ENCODE measurements at places on chromosomes 1 and 21. TPM values are rescaled to one million over a fixed set of nuclear protein-coding genes. Genes with fewer than 3 reads are reported as not detected.

- no peaks in the 10 kb centered on the region for H3K36me3 ChIP-seq
- no peak overlapping the region for H3K27ac ChIP-seq
- DNase-seq = no peak
- no peak overlapping the region for H3K4me3 ChIP-seq
- H3K27me3 ChIP-seq = no peaks in the 10 kb centered on the region
- no peaks in the 10 kb centered on the region for H3K4me1 ChIP-seq
Observed at GRCh38 chr1:82299056-82299455, 498.3 kb downstream of the ADGRL2 start.

LRRC47 gene
- 51.7 TPM for polyA plus RNA-seq

GRCh38 chr1:28456078-28456477 lies 49.8 kb upstream of the RCC1 start:
- H3K4me3 ChIP-seq = no peak overlapping the region
- peaks cover 12% of the 10 kb centered on the region for H3K36me3 ChIP-seq
- no peak for DNase-seq
- H3K4me1 ChIP-seq = peaks cover 23% of the 10 kb centered on the region

DNA sequence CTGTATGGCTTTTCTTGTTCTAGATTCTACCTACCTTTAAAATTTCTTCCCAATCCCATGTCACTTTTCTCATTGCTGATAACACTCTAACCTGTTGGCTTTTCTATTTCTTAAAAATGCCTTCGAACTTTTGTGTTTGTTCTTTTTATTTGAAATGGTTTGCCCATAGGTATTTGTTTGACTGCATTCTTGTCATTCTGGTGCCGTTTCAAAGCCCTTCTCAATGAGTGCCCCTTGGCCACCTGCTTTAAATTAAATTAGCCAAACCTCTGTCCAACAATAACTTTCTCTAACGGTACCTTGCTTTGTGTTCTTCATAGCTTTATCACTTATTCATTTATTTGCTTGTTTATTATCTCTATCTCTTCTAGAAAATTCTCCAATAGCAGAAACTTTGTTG lies 38.9 kb downstream of the KCTD3 start:
- no peaks in the 10 kb centered on the region for H3K27me3 ChIP-seq
- no peaks in the 10 kb centered on the region for H3K4me1 ChIP-seq
- no peak for DNase-seq
- no peak overlapping the region for H3K4me3 ChIP-seq

GRCh38 chr1:224292419-224292818 lies 37.6 kb downstream of the NVL start:
- no peaks in the 10 kb centered on the region for H3K4me1 ChIP-seq
- H3K4me3 ChIP-seq = no peak overlapping the region
- H3K27ac ChIP-seq = no peak overlapping the region
- H3K36me3 ChIP-seq = peaks cover 7% of the 10 kb centered on the region
- no peak for DNase-seq

DNA sequence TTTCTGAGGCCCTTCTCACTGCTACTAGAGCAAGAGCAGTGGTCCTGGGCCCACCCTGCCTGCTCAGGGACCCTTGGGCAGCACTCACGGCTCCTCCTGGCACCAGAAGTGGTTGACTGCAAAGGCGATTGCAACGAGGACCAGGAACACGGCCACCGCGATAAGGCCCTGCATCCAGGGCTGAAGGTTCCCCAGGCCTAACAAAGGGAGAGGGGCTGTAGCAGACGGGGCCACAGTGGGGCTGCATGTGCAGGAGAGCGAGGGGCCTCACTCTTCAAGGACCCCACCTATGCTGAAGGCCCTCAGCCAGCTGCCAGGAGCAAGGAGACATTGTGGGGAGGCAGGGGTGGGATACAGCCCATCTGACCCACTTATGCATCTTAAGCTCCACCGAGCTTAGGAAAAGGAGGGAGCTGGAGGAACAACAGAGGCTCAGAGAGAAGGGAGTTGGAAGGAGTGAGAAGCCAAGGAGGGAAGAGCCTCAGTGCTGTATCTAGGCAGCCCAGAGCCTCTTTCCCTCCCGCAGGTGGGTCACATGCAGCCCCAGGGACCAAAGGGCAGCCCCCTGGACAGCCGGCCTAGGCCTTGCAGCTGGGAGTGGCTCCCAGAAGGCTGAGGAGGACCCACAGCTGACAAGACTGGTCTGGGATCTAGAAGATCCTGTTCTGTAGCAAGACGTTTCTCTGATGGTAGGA lies 2.5 kb downstream of the PDZK1IP1 start:
- no peaks in the 10 kb centered on the region for H3K36me3 ChIP-seq
- no peaks in the 10 kb centered on the region for H3K4me1 ChIP-seq
- H3K4me3 ChIP-seq = no peak overlapping the region
- no peak for DNase-seq
- H3K27ac ChIP-seq = no peak overlapping the region

DNA sequence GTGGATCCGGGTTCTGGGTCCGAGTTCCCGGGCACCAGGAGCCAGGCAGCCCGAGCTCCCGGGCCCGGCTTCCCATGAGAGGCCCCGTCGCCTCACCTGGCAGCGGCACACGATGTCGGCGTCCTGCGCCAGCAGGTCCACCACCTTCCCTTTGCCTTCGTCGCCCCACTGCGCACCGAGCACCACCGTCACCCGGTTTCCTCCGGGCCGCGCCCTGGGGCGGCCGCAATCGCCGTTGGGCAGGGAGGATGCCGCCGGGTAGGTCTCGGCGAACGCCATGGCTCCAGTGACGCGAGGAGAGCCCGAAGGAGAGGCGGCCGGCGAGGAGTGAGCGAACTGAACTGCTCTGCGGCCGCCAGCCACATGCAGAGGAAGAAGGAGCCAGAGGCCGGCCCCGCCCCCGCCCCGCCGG lies at the start of gene ADSS2:
Gene ADSS2 (minus strand): TSS at position 371 of the 412 bp plus-strand sequence. CDS start 92 bp downstream, at position 279.
- H3K4me1 ChIP-seq = peaks cover 49% of the 10 kb centered on the region
- peak within 1 kb of the TSS; percentile 97 for H3K27ac ChIP-seq
- H3K27me3 ChIP-seq = no peaks in the 10 kb centered on the region
- peak within 1 kb of the TSS; percentile 94 for H3K4me3 ChIP-seq
- H3K36me3 ChIP-seq = no peaks in the 10 kb centered on the region

DNA sequence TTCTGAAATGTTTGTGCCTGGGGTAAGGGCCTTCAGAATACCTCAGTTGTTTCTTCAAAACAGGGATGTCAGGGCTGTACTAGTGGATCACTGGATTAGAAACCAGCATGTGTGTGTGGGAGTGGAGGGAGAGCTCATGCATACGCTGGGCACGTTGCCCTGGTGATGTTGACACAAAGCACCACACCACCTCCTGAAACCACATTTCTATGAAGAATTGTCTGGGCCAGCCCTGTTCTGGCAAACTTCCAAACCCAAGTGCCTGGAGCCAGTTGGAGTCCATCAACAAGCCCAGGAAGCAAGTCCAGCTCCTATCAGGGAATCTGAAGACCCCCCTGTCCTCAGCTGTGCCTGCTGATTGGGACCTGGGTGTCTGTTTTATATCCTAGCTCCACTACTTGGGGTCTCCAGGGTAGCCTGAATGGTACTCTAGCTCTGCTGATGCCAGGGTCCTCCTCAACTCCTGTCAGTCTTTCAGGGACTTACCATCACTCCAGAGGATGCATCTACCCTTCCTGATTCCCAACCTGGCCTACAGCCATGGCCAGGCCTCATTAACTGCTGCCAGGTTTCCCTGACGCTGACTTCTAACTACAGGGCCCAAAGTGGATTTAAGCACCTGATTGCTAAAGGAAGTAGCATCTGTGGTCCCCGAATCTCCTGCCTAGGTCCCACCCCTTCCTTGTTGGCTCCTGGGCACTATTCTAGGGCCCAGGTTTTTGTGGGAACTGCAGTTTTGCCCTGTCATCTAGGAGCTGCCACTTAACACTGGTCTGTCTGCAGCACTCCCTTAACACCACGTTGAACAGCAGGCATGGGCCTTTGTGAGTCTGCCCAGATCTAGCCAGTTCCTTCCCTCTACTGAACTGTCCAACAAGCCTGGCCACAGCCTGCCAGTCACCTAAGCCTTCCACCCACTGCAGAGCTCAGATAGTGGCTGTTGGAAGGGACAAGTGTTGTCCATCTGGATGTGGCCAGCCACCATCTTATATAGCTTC lies 45.5 kb downstream of the LPAR3 start:
- no peaks in the 10 kb centered on the region for H3K27me3 ChIP-seq
- H3K27ac ChIP-seq = no peak overlapping the region
- peak; percentile 89 for DNase-seq
- H3K4me1 ChIP-seq = peaks cover 11% of the 10 kb centered on the region
- H3K4me3 ChIP-seq = no peak overlapping the region

DNA sequence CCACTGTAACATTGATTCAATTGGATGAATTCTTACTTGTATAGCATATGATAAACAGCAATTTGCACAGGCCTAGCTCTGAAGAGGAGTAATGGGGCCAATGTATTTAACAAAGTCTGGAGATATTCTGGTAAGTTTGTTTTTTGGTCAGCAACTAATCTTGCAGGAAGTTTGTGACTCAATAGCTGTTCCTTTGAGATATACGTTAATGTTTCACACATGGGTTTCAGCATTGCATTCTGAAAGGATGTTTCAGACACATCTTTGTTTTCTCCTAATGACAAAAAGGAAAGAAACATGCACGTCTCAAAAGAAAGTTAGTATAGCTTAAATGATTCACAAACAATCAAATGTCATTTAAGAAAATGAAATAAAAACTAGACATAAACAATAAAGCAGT lies 49.0 kb downstream of the LTN1 start:
- H3K36me3 ChIP-seq = peaks cover 75% of the 10 kb centered on the region
- H3K4me1 ChIP-seq = peaks cover 8% of the 10 kb centered on the region
- H3K27ac ChIP-seq = no peak overlapping the region
- no peaks in the 10 kb centered on the region for H3K27me3 ChIP-seq

GRCh38 chr1:175297291-175297690 lies 104.7 kb upstream of the KIAA0040 start:
- DNase-seq = no peak
- no peak overlapping the region for H3K27ac ChIP-seq
- H3K36me3 ChIP-seq = no peaks in the 10 kb centered on the region
- no peaks in the 10 kb centered on the region for H3K4me1 ChIP-seq
